Mesothelial cell of epicardium (in vitro differentiated cells): ENCODE measurements at places on chromosomes 12 and 14. TPM values are rescaled to one million over a fixed set of nuclear protein-coding genes. Genes with fewer than 3 reads are reported as not detected.

The KDM5A gene
- 87.7 to 96.2 TPM (median 93.9 TPM) in 3 replicates for total RNA-seq

DNA sequence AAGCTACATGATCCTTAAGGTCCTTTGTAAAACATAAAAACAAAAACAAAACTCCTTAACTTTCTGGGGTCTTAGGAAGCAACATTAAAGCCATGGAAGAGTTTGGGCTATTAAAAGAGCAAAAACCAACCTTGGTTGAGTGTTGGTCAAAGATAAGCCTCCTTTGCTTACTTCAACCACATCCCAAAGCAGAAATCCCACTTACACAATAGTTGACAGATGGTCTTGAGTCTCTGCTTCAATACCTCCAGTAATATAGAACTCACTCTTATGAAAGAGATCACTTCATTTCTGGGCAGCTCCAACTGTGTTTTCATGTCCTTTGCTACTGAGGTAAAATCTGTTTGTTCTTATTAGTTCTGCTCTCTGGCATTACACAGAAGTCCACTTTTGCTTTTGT, 125.8 kb downstream of the SLC38A4 start:
- no peak for DNase-seq

GRCh38 chr14:85195872-85196477, 334.0 kb upstream of the FLRT2 start:
- DNase-seq = no peak

The ADCY6 gene
- 65.4 to 69.2 TPM (median 66.1 TPM) in 3 replicates for total RNA-seq

DNA sequence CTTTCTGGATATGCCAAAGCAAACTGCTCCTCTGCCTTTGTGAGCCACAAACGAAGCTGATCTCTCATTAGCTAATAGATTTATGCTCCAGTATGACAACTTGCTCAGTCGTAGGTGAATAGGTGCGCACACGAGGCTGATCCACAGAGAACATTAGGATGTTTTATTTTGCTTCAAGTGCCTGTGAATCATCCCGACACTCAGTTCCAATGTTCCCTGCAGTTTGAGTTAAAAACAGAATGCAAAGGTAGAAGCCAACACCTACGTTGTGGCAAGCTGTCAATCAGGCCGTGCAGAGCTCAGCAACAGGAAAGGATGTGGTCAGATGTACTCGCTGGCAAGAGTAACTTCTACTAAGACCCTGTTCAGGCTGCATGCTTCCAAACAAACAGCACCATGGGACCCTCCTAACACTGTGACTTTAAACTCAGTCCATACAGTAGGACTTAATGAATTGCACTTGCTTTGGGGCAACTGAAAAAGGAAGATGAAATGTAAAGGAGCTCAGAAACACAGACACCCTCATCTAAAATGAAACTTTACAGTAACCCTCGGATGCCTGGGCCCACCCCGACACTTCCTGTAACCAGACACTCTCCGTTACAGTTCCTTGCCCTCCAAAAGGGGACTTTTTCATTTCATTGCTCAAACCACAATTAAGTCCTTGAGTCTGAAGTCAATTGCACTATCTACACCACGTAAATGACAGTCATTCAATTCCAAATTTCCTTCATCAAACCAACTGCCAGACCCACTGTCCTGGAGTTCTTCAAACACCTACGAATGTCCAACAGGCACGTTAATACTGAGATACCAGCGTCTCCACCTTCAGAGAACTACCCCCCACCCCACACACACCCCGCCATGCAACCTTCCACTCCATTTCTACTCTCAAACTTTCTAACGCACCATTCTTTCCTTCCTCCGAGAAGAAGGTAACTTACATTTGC, 1.6 kb downstream of the CCDC88C start:
- no peak for DNase-seq

DNA sequence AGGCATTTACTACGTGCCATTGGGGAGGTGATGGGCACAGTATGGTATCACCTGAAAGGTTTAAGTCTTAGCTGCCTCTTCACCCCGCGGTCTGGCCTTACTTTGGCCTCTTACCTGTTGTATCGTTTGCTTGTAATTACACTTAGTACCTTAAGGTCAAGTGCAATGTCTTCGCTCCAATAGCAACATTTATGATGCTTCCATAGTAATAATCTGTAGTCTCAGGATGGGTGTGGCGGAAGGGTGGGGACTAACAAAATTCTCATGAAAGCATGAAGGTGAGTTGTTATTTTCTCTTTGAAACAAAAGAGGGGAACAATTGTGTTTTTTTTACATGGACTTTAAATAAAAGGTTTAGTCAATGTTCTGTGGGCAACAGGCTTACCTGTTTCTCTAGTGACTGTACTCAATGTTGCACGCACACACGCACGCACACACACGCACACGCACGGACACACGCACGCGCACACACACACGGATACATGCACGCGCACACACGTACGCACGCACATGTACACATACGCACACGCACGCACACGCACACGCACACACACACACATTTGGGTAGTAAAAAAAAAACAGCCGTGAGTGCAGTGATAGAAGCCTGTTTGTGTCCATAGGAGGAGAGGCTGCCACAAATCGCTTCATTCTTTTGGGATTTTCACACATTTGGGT, 91.4 kb downstream of the DNAH10 start:
- DNase-seq = no peak

GRCh38 chr14:34722723-34723545, 8.5 kb upstream of the CFL2 start:
- no peak for DNase-seq

DNA sequence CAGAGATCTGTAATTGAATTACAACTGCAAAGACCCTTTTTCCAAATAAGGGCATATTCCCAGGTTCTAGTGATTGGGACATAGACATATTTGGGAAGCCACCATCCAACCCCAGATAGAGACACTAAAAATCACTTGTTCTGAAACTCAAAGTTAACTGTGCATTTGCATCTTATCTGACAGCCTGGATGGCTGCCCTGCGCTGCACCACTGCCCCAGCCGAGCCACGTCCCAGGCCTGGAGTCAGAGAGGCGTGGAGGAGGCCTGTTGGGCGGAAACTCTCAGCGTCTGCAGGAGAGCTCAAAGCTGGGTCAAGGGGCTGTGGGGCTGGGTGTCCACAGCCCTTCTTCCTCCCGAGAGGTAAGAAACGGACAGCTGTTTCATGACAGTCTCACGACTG, 124.4 kb downstream of the RIMBP2 start:
- no peak for DNase-seq

- DNase-seq = no peak
Measured at GRCh38 chr12:50145439-50145838, 21.7 kb downstream of the CERS5 start.

GRCh38 chr12:45279931-45280830, 64.3 kb downstream of the ANO6 start:
- DNase-seq = no peak

The KLRC1 gene
- total RNA-seq = not detected in 3 replicates

The HOXC4 gene
- total RNA-seq = 67.4 to 73.6 TPM (median 69.4 TPM) in 3 replicates

The RTL1 gene
- total RNA-seq = 8.8 to 9.4 TPM (median 9.3 TPM) in 3 replicates

DNA sequence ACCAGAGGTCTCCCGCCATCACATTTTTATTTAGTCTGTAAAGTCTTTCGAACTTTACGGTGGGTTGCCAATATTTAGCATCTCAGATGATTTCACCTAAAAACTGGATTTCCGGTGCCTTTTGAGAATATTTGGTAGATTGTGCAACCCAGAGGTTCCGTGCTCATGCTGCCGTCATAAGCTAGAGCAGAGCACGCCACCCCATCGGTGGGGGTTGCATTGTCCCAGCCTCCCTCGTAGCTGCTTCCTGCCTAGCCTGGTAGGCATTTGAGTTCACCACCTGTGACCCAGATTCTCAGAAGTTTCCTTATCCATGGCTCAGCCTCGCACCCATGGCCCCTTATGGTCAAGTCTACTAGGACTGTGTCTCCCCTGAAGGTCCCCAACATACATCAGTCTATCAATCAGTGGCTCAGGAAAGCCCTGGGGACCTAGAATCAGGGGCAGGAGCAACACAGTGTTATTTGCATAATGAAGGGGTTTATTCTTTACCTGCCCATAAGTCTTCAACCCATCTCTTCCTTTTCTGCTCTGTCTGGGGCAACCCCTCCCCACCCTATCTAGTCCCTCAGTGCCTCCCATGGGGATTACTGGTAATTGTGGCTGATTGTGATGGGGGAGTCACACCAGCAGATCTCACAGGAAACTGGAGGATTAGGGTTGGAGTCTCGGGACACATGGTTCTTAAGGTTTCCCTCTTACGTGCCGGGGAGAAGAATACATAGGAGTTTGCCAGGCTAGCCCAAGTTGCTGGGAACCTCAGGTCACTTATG, 152.3 kb downstream of the PHETA1 start:
- DNase-seq = no peak

DNA sequence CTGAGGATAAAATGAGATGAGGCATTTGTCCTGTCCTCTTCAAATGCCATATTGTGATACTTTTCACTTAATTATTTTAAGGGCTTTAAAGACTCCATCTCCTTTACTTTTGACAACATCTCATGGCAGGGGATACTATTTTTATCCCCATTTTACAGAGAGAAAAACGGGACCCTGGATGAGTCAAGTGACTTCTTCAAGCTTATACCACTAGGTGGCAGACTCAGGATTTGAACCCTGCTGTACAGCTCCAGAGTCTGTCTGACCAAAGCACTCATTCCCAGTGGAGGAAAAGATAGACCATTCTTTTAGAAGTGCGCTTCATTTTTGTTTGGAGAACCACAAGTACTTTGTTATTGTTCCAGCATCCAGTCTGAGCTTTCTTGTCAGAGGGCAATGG, 1.7 kb upstream of the SMOC1 start:
- DNase-seq = no peak

DNA sequence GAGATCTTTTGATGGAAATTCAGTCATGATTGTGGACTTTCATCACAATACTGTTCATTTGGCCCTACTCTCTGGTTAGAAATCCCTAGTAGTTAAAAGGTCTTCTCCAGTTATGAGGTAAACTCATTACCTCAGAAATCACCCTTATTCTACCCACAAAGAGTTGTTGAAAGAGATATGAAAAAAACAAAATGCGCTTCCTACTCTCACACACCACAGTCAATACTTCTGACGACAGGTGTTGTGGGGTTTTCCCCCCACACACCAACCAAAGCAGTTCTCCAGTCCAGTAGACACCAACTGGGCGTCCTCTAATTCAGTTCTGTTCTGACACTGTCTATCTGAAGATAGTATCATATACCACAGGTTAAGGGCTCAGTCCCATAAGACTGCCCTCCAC, 54.9 kb downstream of the TRMT5 start:
- no peak for DNase-seq

DNA sequence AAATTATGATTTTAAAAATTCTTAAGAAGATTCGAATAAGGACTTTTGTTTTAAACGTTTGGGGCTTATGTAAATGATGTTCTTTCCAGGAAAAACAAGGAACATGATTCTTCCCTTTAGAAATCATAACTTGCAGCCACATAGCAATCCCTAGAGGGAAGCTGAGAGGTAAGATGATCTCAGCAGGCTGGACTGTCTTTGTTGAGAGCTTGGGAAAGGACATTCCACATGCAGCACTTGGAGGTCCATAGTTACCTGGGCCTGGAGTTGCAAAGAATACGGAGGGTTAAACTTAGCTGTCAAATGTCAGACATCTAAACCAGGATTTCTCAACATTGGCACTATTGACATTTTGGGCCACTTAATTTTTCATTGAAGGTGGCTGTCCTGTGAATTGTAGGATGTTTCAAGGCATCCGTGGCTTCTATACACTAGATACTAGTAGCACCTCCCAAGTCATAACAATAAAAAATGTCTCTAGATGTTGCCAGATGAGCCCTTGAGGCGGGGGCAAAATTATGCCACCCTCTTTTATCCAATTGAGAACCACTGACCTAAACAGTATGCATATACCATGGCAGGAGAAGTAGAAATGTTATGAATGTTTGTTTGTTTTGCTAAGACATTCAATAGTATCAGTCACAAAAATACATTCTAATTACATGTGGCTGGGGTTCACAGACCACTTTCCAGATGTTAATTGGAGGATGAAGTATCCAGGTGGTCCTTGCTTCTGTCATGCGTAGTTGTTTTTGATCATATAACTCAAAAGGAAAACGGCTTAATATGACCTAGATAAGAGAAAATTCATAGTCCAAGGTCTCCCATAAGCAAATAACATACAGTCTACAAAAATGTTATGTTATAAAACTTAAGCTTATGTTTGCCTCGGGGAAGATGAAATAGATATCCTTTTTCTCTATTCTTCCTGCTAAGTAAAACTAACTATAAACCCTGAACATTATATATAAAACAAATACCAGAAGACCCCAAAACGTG, 30.5 kb downstream of the TTC6 start:
- DNase-seq = no peak

GRCh38 chr12:8556531-8557097, 15.9 kb upstream of the CLEC4E start:
- no peak for DNase-seq

DNA sequence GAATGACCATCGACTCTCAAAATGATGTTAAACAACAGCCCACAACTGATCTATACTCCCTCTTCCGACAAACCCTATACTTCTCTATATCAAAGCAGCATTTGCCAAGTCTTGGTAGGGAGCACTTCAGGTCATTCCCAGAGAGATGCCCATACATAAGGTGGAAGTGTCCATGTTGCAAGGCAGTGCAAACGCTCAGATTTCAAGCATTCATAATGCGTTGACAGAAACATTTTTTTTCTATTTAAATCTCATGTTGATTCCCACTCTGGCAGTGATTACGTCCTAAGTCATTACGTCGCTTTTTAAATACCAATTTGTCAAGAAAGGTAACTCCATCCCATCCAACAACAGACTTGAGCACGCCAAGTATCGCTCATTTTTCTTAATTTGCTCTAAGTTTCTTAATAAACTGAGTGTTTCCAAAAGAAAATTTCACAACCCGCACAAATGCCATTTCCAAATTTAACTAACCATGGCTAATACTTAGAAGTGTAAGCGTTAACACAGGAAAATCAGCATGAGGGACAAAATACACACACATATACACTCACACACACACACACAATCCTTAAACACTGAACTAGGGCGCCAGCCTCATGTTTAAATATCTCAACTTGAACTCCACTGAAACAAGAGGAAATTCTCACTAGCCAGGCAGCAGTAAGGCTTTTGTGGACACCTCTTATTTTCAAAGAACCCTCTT, 1.1 kb downstream of the GXYLT1 start:
- no peak for DNase-seq

GRCh38 chr14:100119251-100119650, 40.2 kb downstream of the DEGS2 start:
- DNase-seq = no peak

GRCh38 chr14:99177886-99178835, 93.8 kb downstream of the BCL11B start:
- no peak for DNase-seq

DNA sequence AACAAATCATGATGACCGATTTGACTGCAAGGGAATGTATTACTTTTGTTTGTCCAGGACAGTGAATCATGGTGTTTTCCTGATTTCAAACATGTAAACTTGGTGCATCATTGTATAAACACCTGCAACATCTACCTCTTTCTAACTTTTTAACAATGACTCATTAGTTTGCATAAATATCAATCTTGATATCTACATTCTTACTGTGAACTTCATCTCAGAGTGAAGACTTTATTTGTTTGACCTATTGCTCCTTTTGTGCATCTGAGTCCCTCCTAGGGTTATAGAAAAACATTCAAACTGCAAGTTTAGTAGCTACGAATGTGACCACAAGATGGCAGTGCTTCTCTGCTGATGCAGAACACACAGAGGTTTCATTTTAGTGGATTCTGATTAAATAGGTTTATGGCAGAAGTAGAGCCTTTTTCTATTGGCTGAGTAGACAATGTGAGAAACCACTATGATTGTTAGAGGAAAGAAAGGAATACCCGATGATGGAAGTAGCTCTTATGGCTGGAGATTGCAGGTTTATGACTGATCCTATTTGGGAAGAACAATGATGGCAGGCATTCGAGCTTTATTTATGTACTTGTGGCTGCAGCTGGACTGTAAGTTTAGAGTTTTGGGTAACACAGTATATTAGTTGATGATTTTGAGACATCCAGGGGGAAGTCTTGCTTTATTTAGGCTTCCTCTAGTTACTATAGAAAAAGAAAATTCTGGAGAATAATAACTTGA, 244.2 kb upstream of the OR4E1 start:
- DNase-seq = no peak
